Stimulated activated CD8-positive, alpha-beta memory T cell treated with anti-CD3 and anti-CD28 coated beads, Interleukin-4, amount 100 ng/mL, for 48 hours (primary cell): ENCODE measurements at places on chromosomes 3 and 15.

- no peak for DNase-seq
These were observed 45.8 kb upstream of the UBE2E2 start for GRCh38 chr3:23157331-23157730.

GRCh38 chr3:177440456-177441104, 243.3 kb upstream of the TBL1XR1 start:
- no peak for DNase-seq

GRCh38 chr3:29384640-29385039, 103.8 kb downstream of the RBMS3 start:
- DNase-seq, result no peak

DNA sequence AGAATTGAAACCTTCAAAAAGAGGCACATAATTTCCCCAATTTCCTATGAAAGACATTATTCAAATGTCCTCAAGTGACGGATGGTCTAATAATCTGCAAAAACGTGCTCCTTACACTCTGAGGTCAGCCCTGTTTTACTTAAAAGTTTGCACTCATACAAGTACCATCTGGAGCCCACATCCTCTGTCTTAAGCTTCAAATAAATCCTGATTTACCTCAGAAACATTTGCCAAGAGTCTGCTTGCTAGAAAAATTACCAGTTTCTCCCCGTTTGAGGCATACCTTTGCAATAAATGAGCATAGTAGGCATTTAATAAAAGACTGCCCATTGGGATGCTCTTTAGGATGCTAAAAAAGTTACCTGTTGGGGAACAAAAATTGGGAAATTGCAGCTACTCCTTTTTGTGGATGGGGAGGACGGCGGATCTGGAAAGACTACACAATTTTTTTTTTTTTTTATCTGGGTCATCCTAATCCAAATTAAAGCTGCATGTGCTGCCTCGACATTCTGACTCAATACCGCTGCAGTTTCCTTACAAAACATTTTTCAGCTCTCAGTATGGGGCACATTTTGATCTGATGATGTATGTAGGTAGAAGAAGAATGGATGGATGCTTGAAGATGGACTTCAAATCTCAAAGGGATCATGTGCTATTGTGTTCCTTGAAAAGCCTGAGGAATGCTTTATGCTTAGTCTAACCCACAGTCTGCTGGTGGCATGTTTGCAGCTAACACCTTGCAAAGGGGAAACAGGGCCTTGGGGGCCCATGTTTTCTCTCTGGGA, 233.7 kb upstream of the ADAMTS9 start:
- DNase-seq, result no peak

- DNase-seq, result no peak
These were observed 2.7 kb upstream of the DMXL2 start for GRCh38 chr15:51625236-51625635.

- no peak for DNase-seq
These were observed 14.9 kb downstream of the MAGI1 start for GRCh38 chr3:66023738-66024385.
